ENCODE measurements at places on chromosomes 13 and 19.

DNA sequence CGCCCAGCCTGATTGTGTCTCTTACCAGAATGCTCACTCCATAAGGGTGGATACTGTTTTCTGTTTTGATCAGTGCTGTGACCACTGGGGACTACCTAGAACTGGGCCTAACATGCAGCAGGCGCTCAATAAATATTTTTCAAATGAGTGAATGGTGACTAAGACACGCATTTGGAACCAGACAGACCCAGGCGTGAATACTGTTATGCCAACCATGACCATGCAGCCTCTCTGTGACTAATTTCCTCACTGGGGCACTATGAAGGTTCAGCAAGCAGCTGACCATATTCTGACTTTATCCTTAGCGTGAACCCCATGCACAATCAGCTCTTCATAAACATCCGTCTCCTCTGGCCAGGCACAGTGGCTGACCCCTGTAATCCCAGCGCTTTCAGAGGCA lies 13.0 kb upstream of the SPC24 start:
- no peak for DNase-seq

DNA sequence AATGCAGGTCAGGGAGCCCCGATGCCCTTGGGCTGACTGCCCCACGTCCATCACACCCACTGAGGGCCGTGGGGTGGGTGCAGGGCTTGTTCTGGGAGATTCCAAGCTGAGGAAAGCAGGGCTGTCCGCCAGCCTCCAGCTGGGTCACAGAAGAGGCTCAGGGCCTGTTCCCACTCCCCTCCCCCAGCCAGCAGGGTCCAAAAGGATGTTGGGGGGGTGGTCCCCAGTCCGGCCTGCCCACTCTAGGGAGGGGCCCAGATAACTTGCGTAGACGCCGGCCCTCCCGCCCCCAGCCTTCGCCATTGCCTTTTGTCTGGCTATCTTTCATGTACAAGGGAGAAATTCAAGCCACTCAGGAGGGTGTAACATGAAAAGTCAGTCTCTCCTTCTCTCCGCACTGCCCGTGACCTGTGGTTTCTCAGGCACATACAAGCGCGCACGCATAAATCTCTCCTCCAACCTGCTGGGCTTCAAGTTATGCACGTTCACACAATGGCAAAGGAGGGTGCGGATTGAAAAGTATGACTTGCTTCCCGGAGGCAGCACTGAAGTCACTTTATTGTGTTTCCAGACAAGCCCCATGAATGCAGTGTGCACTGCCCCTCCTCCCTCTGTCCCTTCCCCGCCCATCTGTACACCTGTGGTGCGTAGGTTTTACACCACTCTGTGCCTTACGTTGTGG lies 20.2 kb downstream of the CARM1 start:
- DNase-seq: no peak

GRCh38 chr13:111577956-111578605 lies 257.6 kb downstream of the TEX29 start:
- DNase-seq: no peak

GRCh38 chr13:109121826-109122225 lies 492.4 kb downstream of the MYO16 start:
- DNase-seq: no peak

GRCh38 chr13:71714802-71715375 lies 152.1 kb downstream of the DACH1 start:
- DNase-seq: no peak

DNA sequence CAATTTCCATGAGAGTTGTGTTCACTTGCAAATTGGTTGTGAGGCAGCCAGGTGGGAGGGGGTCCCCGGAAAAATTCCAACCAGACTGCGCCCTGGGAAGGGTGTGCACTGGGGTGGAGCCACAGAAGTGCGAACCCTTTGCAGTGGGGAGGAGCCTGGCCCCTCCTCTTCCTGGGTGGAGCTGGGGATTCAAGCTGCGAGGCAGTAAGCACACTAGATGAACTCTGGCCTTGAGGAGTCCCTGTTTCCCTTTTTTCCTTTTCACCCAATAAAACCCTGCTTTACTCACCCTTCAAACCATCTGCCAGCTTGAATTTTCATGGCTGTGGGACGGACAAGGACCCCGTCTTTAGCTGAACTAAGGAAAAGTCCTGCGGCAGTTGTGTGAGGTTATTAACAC lies 31.0 kb upstream of the MBNL2 start:
- DNase-seq: no peak

- DNase-seq: peak; percentile 94
Measured at GRCh38 chr19:6862673-6863078, 24.7 kb upstream of the ADGRE1 start.

GRCh38 chr13:65387743-65388347 lies 1842.3 kb downstream of the PCDH9 start:
- no peak for DNase-seq

- no peak for DNase-seq
Measured at GRCh38 chr19:13032837-13033236, 37.6 kb downstream of the NFIX start.

DNA sequence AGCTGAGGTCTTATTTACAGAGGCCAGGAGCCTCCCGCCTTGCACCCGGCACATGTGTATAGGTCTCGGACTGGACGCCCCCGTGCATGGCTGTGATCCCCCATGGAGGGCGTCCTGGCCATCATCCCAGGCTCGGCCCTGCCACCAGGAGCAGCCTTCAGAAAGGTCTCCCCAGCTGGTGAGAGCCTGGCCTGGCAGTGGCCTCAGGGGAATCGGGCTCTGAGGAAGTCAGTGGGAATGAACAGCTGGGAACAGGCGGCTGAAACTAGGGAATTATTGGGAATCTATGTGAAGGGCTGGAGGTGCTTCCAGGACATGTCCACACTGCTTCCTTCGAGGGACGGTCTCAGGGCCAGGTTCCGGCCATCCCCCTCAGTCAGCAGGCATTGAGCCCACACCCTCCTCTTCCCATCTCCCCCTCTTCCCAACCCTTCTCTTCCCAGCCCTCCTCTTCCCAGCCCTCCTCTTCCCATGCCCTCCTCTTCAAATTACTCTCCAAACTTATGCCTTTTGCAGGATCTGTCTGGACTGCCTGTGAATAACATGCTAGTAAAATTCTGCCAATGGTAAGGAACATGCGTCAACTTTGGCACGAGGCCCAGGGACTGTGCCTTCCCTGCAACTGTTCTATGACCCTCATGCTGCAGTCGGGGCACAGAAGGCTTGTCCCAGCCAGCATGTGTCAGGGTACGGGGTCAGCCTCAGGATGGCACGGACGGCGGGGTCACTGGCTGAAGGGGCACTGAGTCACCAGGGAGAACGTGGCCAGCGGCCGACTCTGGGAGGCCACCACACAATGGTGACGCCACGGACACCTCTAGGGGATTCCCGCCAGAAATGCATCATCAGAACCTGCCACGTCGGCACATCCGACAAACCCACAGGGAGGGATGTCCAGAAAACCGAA lies 24.2 kb upstream of the C13orf46 start:
- DNase-seq: no peak

DNA sequence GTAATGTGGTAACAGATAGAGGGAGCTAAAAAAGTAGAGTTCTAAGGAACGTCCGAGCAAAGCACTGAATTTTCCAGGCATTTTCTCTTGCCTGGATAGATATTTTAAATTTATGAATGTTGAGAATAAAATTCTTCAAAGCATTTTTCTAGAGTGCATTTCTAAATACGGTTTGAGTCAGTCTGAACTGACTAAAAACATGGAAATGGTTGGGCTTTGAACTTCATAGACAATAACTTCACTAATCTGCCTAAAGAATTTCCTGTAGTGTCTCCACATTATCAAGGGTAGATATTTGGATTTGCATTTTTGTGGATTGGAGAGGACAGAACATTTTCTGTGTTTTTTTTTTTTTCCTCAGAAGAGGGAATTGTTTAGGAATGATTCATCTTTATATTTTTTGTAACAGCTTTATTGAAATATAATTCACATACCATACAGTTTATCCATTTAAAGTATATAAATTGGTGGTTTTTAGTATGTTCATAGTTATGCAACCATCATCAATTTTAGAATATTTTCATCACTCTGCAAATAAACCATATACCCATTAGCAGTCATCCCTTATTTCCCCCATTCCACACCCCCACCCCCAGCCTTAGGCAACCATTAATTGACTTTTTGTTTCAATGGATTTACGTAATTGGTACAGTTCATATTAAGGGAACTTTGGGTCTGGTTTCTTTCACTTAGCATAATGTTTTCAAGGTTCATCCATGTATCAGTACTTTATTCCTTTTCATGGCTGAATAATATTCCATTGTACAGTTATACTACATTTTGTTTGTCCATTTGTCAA lies 20.7 kb downstream of the GARRE1 start:
- no peak for DNase-seq

GRCh38 chr19:12289790-12290065 lies 5.0 kb downstream of the ZNF44 start:
- no peak for DNase-seq

DNA sequence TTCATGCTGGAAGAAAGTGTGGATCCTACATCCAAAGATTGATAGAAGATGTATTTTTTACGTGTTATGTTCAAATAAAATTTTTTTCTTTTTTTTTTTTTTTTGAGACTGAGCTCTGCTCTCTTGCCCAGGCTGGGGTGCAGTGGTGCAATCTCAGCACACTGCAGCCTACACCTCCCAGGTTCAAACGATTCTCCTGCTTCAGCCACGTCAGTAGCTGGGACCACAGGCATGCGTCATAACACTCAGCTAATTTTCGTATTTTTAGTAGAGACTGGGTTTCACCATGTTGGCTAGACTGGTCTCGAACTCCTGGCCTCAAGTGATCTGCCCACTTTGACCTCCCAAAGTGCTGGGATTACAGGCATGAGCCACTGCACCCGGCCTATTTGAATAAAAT lies 65.7 kb downstream of the KLF12 start:
- no peak for DNase-seq

DNA sequence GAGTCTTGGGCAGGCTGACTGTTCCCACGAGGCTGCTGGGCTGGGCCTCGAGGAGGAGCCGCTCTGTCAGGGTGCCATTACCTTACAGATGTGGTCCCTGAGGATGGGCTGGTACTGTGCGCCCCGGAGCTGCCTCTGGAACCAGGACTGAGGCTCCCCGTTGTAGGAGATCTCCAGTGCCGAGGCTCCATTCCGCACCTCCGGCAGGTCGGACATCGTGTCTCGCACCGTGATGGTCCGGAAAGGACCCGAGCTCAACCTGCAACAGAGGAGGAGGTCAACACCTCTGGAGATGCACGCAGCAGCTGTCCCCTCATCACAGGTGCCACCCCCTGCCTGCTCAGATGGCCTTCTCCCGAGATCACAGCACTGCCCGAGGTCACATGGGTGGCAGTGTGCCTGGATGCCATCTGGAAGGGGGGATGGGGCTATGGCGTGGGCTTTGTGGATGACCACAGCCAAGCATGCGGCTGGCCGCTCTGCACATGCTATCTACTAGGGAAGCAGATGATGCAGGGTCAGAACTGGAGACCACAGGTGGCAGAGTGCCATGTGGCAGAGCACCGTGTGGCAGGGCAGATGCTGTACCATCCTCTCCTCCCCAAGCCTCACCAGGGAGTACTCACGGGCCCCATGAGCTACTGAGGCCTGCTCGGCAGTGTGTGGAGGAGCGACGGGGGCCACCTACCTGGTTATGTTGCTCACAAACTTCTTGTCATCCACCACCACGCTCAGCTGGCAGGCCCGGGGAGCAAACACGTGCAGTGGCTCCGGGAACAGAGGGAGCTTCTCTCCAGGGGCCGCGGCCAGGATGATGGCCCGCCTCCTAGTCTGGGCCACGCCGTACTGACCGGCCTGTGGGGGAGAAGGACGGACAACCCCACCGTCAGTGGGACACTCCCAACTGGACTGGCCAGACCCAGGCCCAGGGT lies 18.3 kb upstream of the EIF3G start:
- no peak for DNase-seq

DNA sequence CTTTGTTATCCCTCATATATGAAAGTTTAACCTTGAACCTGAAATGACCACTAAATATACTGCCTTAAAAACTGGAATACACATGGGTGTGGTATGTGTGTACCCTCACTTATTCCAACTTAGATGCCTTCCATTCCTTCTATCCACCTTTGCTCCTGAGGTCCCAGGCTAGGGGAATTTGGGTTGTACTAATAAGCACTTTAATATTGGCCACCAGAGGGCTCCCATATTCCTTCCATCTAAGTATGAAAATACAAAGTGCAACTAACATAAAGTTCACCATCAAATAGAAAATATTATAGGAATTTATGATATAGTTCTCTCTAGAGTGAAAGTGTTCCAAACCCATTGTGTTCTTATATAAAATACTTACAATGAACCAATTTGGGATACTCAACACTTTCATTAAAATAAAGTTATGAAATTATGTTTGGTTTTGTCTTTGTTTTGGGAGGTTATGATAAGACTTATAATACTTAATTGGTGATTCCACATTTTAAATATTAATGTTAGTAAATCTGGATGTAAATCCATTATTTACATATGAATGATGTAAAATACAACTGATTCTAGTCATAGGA lies 62.3 kb downstream of the ITGBL1 start:
- peak; percentile 36 for DNase-seq

DNA sequence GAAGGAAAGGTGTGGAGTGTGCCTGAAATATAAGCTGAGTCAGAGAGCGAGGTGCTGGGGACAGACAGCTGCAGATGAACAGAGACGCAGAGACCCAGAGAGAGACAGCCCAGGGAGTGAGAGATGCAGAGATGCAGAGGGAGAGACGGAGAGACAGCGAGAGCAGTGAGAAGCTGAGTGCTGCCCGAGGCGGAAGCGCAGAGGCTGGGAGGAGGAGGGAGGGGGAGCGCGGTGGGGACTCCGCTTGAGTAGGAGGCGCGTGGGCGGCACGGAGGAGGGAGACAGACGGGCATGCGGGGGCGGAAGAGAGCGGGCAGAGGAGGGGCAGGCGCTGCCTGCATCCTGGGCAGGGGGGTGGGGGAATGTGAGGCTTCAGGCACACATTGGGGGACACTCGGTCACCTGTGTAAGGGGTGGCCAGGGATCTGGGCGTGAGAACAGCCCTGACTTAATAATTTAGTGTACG lies 25.7 kb downstream of the SLC8A2 start:
- peak; percentile 76 for DNase-seq

- no peak for DNase-seq
Measured at GRCh38 chr19:39401070-39401548, 5.5 kb upstream of the ZFP36 start.

DNA sequence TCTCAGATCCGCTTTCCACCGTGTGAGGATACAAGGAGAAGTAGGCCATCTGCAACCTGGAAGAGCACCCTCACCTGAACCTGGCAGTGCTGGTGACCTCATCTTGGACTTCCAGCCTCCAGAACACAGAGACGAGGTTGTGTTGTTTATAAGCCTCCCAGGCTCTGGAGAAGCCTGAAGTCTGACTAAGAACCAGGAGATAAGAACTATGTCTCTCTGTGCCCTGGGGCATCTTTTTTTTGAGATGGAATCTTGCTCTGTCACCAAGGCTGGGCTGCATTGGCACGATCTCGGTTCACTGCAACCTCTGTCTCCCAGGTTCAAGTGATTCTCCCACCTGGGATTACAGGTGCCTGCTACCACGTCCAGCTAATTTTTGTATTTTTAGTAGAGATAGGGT lies 14.5 kb downstream of the FCGBP start:
- DNase-seq: no peak

DNA sequence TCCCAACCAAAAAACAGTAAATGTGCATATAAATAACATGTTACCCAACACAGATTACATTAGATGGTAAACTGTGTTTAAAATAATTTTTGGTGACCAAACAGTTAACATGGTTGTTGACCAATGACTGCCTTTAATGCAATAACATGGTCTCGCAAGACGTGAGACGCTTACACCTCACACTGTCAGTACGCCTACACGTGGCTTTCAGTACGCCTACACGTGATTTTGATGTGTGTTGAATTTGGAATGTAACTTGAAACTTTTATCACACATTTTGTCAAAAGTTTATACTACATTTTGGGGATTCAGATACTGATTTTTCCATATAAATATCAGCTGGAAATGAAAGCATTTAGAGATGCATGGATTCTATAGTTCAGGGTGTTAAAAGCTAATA lies 32.0 kb downstream of the SLC7A9 start:
- no peak for DNase-seq

GRCh38 chr13:33262997-33263396 lies 22.6 kb downstream of the STARD13 start:
- DNase-seq: no peak

Data from Jurkat, Clone E6-1 (cell line).